NCI-H2081 (cell line): ENCODE measurements at places on chromosomes 6 and 20.
A peak's percentile ranks its signal among the peaks of the same experiment; 100 is the strongest.

- no peak for DNase-seq
These were observed 211.5 kb downstream of the SOX4 start for GRCh38 chr6:21804941-21805610.

DNA sequence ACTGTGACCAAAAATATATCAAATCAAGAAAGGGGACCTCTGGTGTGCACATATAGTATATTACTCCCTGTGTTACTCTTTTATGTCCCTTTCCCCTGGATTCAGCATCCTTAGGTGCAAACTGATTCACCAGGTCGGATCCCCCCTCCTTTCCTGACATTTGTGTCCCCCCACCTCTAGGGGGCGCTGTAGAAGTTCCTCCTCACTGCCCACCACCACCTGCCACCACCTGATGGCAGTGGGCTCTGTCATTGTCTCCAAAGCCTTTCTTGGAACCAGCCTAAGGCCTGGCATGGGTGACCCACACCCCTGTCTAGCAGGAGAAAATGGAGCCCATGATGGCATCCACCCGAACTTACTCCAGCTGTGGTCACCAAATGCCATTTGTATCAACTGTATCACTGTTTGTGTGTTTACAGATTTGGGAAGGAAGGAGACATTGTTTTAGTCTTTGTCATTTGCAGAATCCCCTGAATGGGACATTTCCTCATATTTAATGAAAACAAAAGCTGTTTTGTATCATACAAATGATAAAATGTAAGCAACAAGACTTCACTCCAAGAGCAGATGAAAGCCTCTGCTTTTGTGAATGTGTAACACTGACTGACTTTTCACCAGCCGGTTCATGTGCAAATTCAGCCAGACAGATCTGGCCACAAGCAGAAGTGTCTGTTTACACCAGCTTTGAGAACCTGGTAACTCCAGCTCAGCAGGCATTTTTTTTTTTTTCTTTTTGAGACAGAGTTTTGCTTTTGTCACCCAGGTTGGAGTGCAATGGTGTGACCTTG, 66.2 kb downstream of the ARMC2 start:
- peak; percentile 0 for DNase-seq

DNA sequence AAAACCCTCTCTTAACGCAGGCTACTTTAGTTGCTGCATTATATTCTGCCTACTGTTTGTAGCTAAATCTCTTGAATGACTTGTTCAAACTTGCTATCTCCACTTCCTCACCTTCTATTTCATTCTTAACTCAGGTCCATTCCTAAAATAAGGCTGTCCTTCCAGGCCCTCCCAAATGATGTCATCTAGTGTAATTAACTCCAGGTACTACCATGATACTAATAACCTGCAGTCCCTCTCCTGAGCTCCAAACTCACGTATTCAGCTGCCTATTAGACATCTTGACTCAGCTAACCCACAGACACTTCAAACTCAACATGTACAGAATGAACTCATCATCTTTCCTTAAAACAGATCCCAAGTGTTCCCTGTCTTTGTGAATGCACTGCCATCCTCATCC, 10.5 kb upstream of the TOP1 start:
- DNase-seq, result no peak

- no peak for DNase-seq
These were observed 1126.4 kb upstream of the CITED2 start for GRCh38 chr6:140500849-140501248.

GRCh38 chr6:168240160-168240559, 79.4 kb downstream of the DACT2 start:
- DNase-seq, result no peak

- DNase-seq, result no peak
These were observed 28.3 kb upstream of the LOC128125822 start for GRCh38 chr6:63543982-63544381.

DNA sequence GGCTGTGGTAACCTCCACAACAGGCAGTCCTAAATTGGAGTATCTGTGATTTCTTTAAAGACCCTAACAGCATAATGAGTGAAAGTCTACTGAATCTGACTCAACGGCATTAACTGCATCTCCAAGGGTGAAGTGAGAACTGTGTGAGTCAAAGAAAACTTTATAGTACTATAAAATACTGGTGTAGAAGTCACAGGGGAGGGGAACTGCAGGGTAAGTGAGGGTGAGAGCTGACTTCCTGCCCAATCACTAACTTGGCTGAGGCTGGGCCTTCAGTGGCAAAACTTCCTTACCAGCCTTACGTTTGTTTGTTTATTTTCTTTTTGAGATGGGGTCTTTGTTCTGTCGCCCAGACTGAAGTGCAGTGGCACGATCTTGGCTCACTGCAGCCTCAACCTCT, 109.8 kb downstream of the PTPRK start:
- DNase-seq, result no peak

- DNase-seq, result no peak
These were observed 31.4 kb downstream of the RGS17 start for GRCh38 chr6:153099636-153100035.

DNA sequence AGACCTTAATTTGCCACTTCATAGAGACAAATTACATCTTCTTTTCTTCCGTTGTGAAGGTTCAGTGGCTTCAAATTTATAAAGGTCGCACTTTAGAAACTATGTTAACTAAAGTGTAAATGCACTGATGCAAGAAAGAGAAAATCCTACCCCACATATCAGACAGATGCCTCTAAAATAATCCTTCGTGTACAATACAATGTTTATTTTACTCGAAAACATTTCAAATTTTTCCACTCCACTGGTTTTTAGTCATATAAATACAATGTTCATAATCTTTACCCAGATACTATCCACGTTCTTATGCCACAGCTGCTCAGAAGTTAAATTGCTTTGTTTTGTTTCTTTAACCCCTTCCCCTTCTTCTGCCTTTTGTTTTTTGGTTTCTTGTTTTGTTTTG, 140.3 kb upstream of the LAMP5 start:
- DNase-seq, result no peak

GRCh38 chr6:25511376-25511775, 140.6 kb upstream of the SCGN start:
- DNase-seq, result no peak

- peak; percentile 55 for DNase-seq
These were observed 782 bp downstream of the MAP3K5 start for GRCh38 chr6:136791296-136792094.

DNA sequence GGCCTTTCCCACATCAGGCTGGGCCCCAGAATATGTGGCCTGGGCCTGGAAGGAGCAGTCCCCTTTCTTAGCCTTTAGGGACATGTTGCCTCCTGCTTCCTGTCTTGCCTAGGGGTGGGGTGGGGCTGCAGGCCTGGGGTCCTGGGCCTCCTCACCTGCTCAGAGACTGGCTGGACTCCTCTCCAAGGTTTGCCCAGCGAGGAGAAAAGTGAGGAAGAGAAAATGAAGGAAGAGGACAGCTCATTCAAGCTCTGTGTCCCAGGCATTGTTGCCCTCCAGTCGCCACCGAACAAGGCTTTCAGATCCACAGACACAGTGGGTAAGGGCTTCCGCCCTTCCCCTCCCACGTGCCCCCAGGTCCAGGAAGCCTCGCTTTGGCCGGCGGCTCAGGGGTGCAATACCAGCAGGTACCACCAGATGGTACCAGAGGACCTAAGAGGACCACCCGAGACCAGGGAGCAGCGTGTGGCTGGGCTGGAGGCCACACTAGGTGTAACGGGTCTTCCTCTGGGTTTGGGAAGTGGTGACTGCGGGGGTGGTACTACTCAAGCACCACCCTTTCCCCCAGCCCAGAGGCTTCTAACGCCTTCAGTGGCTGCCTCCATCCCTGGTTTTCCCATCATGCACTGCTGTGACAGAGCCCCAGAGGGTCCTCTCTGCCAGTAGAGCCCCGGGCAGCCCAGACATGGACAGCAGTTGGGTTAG, 5.5 kb upstream of the BAK1 start:
- DNase-seq, result peak; percentile 75

DNA sequence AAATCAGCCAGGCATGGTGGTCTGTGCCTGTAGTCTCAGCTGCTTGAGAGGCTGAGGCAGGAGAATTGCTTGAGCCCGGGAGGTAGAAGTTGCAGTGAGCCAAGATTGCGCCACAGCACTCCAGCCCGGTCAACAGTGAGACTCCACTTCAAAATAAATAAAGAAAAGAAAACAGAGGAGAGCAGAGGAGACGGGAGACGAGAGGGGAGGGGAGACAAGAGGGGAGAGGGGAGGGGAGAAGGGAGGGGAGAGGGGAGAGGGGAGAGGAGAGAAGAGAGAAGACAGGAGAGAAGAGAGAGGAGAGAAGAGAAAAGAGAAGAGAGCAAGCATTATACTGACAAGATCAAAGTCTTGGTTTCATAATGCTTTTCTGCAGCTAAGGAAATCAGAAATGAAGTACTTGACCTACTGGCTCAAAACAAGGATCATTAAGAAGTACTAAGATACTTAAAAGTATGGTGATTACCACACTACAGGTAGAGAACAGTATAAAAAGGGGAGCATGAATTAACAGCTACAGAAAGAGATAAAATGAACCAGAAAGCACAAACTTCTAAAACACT, 30.5 kb downstream of the FAM8A1 start:
- DNase-seq, result no peak

- DNase-seq, result no peak
These were observed 13.3 kb downstream of the NKX2-2 start for GRCh38 chr20:21500599-21500998.

DNA sequence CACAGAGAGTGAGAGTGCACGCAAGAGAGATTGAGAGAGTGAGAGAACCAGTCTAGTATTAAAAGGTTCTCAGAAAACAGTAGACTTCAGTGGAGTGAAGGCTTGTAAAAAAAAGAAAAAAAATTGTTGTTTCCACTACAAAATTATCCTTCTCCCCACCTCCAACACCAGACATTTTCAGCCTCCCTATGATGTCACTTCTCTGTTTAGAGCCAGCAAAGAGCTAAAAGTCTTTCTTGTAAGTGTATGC, 77.8 kb downstream of the BACH2 start:
- no peak for DNase-seq

DNA sequence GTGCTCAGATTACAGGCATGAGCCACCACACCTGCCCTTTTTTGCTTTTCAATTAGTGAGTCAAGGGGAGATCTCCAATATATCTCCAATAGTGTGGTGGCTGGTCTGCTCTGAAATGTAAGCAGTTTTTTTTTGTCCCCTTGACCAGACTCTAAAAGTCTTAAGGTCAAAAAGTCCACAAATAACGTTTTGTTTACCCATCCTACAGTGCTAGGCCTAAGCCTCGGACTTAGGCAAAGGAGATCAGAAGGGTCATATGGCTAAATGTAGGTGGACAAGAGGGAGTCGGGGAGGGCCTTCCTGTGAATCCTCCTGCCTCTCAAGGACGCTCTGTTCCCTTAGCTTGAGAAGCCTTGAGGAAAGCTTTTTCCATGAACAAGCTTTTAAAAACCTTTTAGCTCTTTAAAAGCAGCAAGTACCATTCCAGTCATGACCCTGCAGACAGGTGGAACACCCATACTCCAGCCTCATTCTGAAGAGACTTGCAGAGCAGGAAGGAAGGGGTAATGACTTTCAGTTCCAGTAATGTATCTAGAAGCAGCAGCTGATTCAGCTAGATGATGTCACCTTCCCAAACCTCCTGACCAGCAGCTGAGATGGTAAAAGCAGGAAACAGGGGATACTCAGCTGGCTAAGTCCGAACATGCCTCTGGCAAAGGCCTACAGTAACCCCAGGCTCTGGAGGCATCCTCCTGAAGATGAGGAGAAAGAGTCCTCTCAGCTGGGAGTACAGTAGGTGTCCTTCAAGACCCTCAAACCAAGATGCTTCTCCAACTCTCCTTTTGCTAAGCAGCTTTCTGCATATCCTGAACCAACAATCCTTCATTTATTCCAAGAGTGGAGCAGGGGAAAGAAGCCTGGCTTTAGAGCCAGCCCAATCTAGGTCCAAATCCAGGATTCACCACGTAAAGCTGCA, 23.6 kb downstream of the BCL2L1 start:
- peak; percentile 67 for DNase-seq

GRCh38 chr20:21557241-21558020, 43.6 kb upstream of the NKX2-2 start:
- DNase-seq, result no peak

- DNase-seq, result no peak
These were observed 7.3 kb upstream of the ARHGAP18 start for GRCh38 chr6:129717277-129717676.

GRCh38 chr6:32252331-32253009, 28.6 kb upstream of the NOTCH4 start:
- no peak for DNase-seq

DNA sequence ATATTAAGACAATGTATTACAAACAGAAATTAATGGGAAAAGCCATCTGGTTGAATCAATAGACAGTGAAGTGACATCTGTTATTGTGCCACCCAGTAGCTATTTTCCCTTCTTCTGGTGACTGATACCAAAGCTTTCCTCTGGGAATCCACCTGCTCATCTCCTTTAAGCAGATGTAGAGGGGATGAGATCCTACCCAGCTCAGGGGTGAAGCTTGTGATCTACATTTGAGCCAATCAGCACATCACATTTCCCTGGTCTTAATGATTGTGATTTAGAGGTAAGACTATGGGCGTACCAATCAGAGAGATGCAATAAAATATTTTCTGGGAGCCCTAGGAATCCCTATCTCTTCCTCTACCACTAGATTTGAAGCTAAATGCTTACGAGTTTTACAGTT, 782.9 kb downstream of the PTPRT start:
- DNase-seq, result no peak

DNA sequence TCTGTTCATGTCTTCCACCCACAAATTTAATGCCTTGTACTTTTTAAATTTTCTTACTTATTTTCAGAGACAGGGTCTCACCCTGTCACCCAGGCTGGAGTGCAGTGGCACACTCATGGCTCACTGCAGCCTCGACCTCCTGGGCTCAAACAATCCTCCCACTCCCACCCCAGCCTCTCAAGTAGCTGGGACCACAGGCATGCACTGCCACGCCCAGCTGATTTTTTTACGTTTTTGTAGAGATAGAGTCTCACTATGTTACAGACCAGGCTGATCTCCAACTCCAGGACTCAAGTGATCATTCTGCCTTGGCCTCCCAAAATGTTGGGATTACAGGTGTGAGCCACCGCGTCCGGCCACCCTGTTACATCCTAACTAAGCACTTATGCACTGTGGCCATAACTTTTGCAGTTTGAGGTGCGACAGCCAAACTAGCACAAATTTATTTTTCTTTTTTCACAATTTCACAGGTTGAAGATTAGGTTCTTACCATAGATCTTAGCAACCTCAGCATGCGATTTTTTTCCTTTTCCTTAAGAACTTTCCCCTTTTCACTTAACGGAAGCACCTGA, 92.1 kb downstream of the EPB41L2 start:
- no peak for DNase-seq

DNA sequence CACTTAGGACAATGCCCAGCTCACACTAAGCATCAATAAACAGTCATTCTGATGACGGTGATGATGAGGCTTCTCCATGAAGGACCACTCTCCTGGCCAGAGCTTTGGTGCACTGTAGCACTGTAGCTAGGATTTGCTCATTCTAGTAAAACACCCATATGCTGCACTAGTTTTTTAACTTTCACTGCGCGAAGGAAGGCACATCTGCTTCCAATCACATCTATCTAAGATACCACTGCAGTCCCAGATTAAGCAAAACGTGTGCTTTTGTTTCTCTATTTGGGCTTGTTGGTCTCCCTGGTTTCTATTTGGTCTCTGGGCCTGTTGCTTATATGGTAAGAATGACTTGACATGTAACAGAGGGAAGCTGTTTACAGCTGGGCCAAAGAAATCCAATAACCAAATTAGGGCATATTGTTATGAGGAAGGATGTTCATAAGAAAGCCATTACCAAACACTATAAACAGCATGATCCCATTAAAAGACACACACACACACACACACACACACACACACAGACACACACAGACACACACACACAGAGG, 62.4 kb downstream of the FAM229B start:
- no peak for DNase-seq
